Lung (tissue), 17 donors: ENCODE measurements at places on chromosomes 16 and 17. TPM values are rescaled to one million over a fixed set of nuclear protein-coding genes. Genes with fewer than 3 reads are reported as not detected.
A peak's percentile ranks its signal among the peaks of the same experiment; 100 is the strongest.

SEPTIN1 gene
- 4.6 TPM for total RNA-seq

AMFR gene
- total RNA-seq = 86.1 TPM

GRCh38 chr17:76690596-76691280 lies 20.0 kb downstream of the MXRA7 start:
- no peak overlapping the region for H3K27ac ChIP-seq
- H3K4me1 ChIP-seq = peaks cover 23% of the 10 kb centered on the region
- H3K4me3 ChIP-seq = no peak overlapping the region
- no peak for DNase-seq
- H3K36me3 ChIP-seq = no peaks in the 10 kb centered on the region

DNA sequence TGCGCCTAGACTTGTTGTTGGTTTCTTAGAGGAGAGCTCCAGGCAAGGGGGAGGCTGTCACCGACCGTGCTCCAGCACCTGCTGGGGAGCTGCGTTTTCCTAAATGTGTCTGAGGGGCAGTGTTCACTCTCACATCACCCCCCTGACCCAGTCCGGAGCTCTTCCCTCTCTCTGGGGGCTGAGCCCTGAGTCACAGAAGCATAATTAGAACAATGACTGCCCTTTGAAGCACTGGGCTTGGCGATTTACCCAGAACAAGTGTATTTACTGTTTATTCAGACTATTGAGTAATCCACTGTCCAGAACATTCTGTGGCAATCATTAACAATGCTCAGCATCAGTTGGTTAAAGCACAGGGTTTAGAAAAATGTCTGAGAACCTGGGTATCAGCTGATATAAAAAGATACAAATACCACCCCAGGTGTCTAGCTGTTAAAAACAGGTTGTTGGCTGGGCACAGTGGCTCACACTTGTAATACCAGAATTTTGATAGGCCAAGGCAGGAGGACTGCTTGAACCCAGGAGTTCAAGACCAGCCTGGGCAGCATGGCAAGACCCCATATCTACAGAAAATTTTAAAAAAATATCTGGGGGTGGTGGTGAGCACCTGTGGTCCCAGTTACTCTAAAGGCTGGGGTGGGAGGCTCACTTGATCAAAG lies 8.1 kb downstream of the CES4A start:
- no peak for DNase-seq
- no peaks in the 10 kb centered on the region for H3K36me3 ChIP-seq
- no peaks in the 10 kb centered on the region for H3K27me3 ChIP-seq

DNA sequence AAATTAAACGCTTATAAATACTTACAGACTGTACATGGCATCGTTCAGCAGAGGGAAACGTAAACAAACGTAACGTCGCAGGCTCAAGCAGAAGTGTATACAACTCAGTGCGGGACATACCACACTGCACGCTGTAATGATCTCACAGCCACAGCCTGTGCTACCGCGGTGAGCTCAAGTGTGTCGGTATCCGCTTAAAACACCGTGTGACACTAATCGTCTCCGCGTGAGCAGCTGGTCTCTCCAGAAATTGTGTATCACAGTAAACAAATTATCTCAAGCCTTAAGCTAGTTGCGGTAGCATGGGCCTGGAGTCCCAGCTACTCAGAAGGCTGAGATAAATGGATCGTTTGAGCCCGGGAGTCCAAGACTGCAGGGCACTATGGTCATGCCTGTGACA lies 115.3 kb downstream of the ANKRD11 start:
- H3K27ac ChIP-seq = no peak overlapping the region
- DNase-seq = peak; percentile 43
- H3K36me3 ChIP-seq = no peaks in the 10 kb centered on the region
- H3K4me3 ChIP-seq = no peak overlapping the region

DNA sequence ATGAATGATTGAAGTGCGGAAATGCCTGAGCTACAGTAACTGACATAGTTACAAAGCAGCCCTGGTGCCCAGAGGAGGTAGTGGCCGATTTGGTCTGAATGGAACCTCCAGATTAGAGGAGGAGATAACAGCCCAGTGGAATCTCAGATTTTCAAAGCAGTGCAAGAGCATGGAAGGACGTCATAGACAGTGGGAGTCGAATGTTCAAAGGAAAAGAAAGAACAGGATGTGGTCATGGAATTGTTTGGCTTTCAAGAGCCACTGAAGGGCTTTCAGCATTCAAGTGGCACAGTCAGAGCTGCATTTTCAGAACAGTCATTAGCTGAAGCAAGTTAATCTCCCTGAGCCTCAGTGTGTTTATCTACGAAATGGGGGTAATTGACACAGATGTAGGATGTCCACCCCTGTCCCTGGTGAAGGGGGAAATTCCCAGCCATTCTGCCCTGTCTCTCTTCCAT lies 104.6 kb upstream of the CACNG3 start:
- peak; percentile 21 for DNase-seq
- H3K36me3 ChIP-seq = no peaks in the 10 kb centered on the region
- H3K27me3 ChIP-seq = no peaks in the 10 kb centered on the region

- no peaks in the 10 kb centered on the region for H3K27me3 ChIP-seq
- no peaks in the 10 kb centered on the region for H3K36me3 ChIP-seq
- no peaks in the 10 kb centered on the region for H3K4me1 ChIP-seq
- H3K4me3 ChIP-seq = no peak overlapping the region
These were observed 42.0 kb upstream of the ZNF469 start for GRCh38 chr16:88340755-88341150.

TPSD1 gene
- total RNA-seq = not detected

ABCC6 gene
- 22.7 TPM for total RNA-seq

DNA sequence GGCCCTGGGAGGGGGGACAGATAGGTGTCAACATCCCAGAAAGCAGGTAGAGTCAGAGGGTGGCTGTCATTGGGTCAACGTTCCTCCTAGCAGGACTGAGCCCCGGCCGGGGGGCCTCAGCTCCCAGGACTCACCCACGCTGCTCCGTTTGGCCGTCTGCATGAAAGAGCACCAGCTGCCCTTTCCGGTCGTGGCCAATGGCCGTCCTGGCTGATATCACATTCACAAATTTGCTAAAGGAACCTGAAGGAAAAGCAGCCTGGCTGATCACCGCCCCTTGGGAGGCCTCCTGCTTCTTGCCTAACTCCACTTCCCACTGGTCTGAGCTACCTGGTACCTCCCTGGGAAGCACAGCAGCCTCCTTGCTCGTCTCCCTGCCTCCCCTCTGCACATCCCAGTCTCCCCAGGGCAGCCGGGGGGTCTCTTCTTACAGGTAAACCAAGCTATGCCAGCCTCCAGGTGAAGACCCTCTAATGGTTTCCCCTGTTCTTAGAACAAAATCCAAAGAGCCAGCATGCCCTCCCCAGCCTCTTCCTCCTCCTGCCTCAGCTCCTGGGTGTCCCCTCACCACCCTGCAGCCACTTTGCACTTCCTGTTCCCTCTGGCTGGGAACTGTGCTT lies 3.4 kb downstream of the NAGPA start:
- no peaks in the 10 kb centered on the region for H3K36me3 ChIP-seq
- H3K4me3 ChIP-seq = no peak overlapping the region
- no peak overlapping the region for H3K27ac ChIP-seq
- H3K27me3 ChIP-seq = no peaks in the 10 kb centered on the region
- peaks cover 5% of the 10 kb centered on the region for H3K4me1 ChIP-seq

DNA sequence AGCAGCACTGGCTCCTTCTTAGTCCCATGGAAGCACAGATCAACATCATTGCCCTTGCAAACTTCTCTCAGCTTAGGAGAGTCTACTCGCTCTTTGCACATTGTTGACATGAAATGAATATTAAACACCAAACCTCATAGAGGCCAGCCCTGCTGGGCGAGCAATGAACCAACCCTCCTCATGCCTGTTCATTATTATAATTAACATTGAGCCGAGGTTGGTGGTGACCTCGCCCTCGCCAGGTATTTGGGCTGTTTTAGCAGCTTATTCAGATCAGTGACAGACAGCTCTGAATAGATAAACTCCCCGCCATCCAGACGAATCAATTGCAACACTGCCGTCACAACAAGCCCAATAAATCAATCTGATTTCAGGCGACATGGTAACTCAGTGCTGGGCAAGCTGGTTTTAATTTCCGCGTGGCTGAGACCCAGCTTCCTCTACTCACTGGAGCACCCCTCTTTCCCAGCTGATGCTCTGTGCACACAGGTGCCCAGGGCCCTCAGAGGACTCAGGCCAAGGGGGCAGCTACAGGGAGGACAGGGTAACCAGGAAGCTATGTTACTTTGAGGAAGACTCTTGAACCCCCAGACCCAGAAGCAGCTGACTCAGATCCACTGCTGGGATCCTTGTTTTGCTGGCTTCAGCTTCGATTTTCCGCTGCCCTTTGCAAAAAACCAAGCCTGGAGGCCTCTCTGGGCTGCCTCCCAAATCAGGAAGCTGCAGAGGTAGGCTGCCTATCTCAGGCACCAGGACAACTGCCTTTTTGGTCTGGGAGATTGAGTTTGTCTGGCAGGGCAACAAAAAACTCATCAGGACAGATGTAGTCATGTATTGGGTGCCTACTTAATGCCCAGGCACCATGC lies 10.7 kb upstream of the SEZ6 start:
- H3K27me3 ChIP-seq = peaks cover 44% of the 10 kb centered on the region
- no peak for DNase-seq
- no peaks in the 10 kb centered on the region for H3K36me3 ChIP-seq

DNA sequence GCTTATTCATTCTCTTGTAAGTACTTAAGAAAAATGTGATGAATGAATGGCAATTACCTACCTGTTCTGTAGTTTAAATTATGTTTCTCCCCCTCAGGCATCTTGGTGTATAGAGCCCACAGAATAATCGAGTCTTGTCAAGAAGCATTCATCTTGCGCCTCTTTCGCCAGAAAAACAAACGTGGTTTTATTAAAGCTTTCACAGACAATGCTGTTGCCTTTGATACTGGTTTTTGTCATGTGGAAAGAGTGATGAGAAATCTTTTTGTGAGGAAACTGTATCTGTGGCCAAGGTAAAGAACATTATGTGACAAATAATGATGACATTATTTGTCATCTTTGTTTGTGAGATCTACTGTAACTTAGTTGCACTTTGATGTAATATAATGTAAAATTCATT lies 6.5 kb downstream of the ERCC4 start:
- no peaks in the 10 kb centered on the region for H3K4me1 ChIP-seq
- H3K27ac ChIP-seq = no peak overlapping the region
- H3K36me3 ChIP-seq = peaks cover 33% of the 10 kb centered on the region

DNA sequence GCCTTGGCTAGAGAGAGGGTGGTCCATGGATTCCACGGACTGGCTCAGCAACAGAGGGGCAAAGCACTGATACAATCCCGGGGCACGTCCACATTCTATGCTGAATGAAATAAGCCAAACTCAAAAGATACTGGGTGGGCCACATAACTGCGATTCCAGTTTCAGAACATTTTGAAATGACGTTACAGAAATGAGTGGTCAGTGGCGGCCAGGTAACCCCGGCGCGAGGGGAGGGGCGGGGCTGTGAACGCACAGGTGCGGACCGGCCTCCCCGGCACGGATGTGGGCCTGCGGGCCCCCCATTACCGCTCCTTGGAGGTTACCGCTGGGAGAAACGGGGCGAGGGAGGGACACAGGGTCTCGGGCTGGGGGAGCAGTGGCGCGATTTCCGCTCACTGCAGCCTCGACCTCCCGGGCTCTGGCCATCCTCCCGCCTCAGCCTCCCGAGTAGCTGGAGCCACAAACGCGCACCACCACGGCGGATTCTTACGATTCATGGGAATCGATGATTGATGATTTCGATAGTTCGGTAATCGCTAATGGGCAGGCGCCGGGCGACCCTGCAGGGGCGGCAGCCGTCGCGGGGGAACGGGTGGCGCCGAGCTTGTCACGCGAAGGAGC lies 559 bp downstream of the MVD start:
- no peak for DNase-seq
- peak overlapping the region; percentile 71 for H3K4me3 ChIP-seq
- H3K36me3 ChIP-seq = peaks cover 6% of the 10 kb centered on the region
- H3K27me3 ChIP-seq = no peaks in the 10 kb centered on the region

DNA sequence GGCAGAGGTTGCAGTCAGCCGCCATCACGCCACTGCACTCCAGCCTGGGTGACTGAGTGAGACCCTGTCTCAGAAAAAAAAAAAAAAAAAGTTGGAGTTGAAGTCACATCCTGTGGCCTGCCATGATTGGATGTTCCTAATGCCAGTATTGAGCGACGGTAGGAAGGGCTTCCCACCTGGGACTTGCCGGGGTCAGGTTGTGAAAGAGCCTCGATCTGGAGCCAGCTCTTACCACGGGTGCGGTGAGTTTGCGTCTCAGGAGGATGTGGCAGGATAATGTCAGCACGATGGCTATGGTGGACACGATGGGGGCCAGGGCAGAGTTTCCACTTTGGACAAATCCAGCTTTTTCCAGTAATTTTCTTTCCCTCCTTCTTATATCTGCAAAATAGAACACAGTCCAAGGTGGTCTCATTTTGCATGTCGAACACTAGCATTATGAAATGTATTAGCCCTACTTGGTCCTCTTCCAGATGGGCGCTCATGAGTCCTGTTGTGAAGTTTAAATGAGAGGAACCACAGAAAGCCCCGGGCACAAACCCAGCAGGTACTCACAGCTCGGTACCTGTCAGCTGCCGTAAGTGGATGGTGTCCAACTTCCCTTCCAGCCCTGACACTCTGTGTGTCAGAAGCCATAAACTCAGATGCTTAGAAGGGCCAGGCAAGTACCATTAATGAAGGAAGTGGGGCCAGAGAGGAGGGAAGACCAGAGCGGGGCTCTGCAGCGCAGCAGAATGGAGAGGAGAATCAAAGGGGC lies 22.2 kb downstream of the ABCC12 start:
- no peak overlapping the region for H3K4me3 ChIP-seq
- H3K27me3 ChIP-seq = no peaks in the 10 kb centered on the region
